Activated T-helper 1 cell treated with anti-CD3 and anti-CD28 coated beads, Interleukin-12 subunit alpha, Interleukin-12 subunit beta, Interleukin-2, Interleukin-4 antibody, amounts not matched to agents 30 ng/mL and 10 ng/mL and 1 ng/mL, durations not matched to agents 14 hours and 24 hours and 36 hours (primary cell): ENCODE measurements at places on chromosomes 5 and 9.

DNA sequence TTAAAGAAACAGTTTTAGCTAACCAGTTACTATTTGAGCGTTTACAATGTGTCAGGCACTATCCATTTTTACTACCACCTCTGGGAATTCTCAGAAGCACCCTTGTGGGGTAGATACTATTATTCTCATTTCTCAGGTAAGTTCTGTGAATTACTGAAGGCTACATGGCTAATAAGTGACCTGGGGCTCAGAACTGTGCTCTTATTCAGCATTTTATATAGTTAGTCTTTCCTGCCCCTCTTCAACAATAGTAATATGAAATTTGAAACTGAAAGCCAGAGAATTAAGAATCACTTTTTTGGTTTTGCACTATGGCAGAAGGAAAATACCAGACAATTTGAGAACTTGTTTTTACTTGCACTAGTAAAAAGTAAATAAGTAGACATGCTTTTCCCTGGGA is 11.8 kb downstream of the ELL2 start:
- peaks cover 73% of the 10 kb centered on the region for H3K4me1 ChIP-seq
- no peak for DNase-seq
- peaks cover 41% of the 10 kb centered on the region for H3K36me3 ChIP-seq
- H3K27ac ChIP-seq, result no peak overlapping the region

DNA sequence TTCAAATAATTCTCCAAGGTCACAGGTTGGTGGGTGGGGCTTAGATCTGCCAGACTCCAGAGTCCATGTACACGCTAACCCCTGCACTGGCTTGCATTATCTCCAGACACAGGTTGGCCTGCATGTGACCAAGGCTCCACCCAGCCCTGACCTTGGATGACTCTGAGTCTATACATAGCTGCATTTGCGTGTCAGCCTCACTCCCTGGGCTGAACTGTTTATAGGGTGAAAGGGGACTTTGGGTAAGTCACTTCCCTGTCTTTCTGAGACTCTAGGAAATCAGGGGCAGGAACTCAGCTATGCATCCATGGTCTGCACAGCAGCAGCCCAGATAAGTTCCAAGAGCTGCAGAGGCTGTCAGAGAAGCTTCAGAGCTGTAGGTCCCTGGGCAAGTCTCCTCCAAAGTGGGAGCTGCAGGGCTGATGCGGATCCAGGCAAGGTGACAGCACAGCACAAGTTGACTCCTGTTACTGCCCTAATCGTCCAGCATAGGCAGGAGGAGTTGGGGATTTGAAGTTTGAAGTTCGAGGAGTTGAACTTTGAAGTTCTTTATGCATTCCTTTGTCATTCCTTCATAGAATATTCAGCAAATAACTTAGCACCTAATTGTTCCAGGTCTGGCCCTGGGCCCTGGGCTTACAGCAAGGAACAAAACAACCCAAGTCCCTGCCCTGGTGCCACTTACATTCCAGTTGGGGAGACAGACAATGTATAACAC is 53.4 kb downstream of the SLC22A5 start:
- H3K27me3 ChIP-seq, result no peaks in the 10 kb centered on the region
- H3K4me3 ChIP-seq, result peak overlapping the region; percentile 71
- H3K36me3 ChIP-seq, result peaks cover 35% of the 10 kb centered on the region

GRCh38 chr5:111656580-111656979 is 100.4 kb downstream of the NREP start:
- no peak overlapping the region for H3K27ac ChIP-seq
- no peaks in the 10 kb centered on the region for H3K36me3 ChIP-seq
- H3K4me3 ChIP-seq, result no peak overlapping the region
- H3K27me3 ChIP-seq, result peaks cover 7% of the 10 kb centered on the region
- DNase-seq, result no peak
- no peaks in the 10 kb centered on the region for H3K4me1 ChIP-seq

DNA sequence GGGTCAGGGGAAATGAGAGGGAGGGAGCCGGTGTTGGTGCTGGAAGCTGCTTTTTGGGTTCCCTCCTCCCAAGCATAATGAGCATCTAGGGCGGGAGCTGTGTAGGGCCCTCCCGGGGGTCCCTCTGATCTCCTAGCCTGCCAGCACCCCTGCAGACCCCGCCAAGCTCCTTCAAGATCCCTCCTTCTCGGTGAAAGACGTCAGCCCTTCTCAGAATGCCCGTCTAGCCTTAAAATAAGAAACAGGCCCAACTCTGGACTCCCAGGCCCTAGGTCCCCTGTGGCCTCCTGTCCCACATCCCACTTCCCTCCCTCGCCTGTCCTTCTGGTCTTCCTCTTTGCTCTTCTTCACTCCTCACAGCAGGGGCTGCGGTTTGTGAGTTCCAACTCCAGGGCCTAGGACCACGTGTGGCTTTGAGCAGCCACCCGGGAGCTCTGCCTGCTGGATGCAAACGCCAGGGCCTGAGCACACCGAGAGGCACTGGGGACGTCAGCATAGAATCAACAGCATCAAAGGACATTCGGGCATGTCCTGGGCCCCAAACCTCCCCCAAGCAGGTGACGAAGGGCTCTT is 8.8 kb upstream of the SCGB3A1 start:
- no peak overlapping the region for H3K4me3 ChIP-seq
- H3K27me3 ChIP-seq, result no peaks in the 10 kb centered on the region
- no peak for DNase-seq
- no peaks in the 10 kb centered on the region for H3K36me3 ChIP-seq

GRCh38 chr5:172535108-172535445 is 80.8 kb upstream of the SH3PXD2B start:
- H3K27ac ChIP-seq, result no peak overlapping the region
- H3K4me1 ChIP-seq, result no peaks in the 10 kb centered on the region
- no peak for DNase-seq

- peaks cover 55% of the 10 kb centered on the region for H3K4me1 ChIP-seq
- peak overlapping the region; percentile 65 for H3K4me3 ChIP-seq
- H3K27me3 ChIP-seq, result no peaks in the 10 kb centered on the region
- peaks cover 13% of the 10 kb centered on the region for H3K36me3 ChIP-seq
- DNase-seq, result peak; percentile 41
Measured at GRCh38 chr5:87081511-87082372, 185.9 kb upstream of the RASA1 start.
